Activated CD8-positive, alpha-beta T cell treated with anti-CD3 and anti-CD28 coated beads, Interleukin-2, amount 10 ng/mL, durations not matched to agents 7 days and 5 days (primary cell): ENCODE measurements at places on chromosomes 6 and 20. TPM values are rescaled to one million over a fixed set of nuclear protein-coding genes. Genes with fewer than 3 reads are reported as not detected.
A peak's percentile ranks its signal among the peaks of the same experiment; 100 is the strongest.

GRCh38 chr6:129050086-129050485 lies 167.1 kb downstream of the LAMA2 start:
- no peaks in the 10 kb centered on the region for H3K4me1 ChIP-seq
- DNase-seq, result no peak
- no peaks in the 10 kb centered on the region for H3K27me3 ChIP-seq
- no peak overlapping the region for H3K27ac ChIP-seq
- no peaks in the 10 kb centered on the region for H3K36me3 ChIP-seq

- no peak overlapping the region for H3K27ac ChIP-seq
- no peak for DNase-seq
- no peaks in the 10 kb centered on the region for H3K27me3 ChIP-seq
- peaks cover 8% of the 10 kb centered on the region for H3K4me1 ChIP-seq
Measured at GRCh38 chr6:17640477-17640917, 40.4 kb downstream of the FAM8A1 start.

DNA sequence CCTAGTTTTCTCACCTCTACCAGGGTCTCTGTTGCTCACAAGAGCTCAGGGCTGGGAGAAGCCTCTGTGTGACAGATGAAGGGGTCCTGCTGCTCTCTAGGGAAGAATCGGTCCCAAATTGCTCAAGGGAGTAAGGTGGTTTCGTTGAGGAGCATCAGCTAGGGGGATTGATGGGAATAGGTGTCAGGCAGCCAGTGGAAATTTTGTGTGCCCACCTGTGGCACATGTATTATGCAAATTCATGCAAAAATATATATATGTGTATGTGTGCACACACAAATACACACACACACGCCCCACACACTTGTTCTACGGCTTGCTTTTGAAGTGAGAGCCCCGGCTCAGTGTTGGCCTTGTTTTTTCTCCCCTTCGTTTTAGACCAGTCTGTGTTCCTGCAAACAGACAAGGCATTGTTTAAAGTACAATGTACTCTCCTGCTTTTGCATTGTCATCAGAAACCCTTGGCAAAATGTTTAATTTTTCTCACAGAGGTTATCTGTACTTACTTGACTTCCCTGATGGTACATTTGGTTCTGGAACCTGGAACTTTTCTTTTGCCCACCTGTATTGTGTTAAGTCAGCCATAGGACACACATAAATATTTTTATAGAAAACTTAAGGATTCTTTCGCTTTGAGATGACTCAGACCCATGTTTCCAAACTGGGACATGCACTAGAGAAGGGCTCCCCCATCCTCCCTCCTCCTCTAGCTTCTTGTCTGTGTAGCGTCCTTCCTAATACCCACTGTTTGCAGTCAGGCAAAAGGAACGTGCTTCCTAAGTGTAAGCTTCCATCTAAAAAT lies 26.7 kb downstream of the FOXO3 start:
- no peak overlapping the region for H3K27ac ChIP-seq
- H3K36me3 ChIP-seq, result no peaks in the 10 kb centered on the region
- H3K4me3 ChIP-seq, result no peak overlapping the region
- no peak for DNase-seq
- peaks cover 29% of the 10 kb centered on the region for H3K4me1 ChIP-seq
- H3K27me3 ChIP-seq, result no peaks in the 10 kb centered on the region

DNA sequence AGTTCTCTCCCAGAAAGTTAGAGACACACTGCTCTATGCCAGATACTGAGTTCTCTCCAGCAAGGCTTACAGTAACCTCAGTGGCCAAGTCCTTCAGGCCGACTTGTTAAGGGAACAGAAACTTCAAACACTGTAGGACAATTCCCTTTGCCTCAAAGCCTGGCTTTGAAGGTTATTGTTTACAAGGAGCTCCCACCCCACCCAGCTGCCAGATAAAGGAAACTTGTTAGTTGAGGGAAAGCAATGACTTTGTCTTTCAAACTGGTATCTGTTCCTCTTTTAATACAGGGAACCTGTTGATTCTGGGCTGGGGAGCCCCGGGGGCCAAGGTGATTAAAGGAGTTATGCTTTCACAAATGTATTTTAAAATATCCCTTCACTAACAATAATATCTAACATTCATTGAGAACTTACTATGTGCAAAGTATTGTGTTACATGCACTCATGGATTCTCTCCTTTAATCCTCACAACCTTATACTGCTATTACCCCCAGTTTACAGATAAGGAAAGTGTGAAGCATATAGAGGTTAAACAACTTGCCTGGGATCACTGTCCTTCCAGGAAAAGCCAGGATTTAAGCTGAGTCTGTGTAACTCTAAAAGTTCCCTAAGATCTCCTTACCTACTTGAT lies 27.6 kb upstream of the CDKN1A start:
- H3K4me3 ChIP-seq, result no peak overlapping the region
- H3K27me3 ChIP-seq, result peaks cover 32% of the 10 kb centered on the region
- H3K27ac ChIP-seq, result no peak overlapping the region
- H3K36me3 ChIP-seq, result no peaks in the 10 kb centered on the region
- no peak for DNase-seq

- H3K27ac ChIP-seq, result no peak overlapping the region
- no peak overlapping the region for H3K4me3 ChIP-seq
- H3K4me1 ChIP-seq, result no peaks in the 10 kb centered on the region
- H3K36me3 ChIP-seq, result no peaks in the 10 kb centered on the region
- no peaks in the 10 kb centered on the region for H3K27me3 ChIP-seq
Measured at GRCh38 chr20:37438464-37439222, 82.4 kb upstream of the NNAT start.

DNA sequence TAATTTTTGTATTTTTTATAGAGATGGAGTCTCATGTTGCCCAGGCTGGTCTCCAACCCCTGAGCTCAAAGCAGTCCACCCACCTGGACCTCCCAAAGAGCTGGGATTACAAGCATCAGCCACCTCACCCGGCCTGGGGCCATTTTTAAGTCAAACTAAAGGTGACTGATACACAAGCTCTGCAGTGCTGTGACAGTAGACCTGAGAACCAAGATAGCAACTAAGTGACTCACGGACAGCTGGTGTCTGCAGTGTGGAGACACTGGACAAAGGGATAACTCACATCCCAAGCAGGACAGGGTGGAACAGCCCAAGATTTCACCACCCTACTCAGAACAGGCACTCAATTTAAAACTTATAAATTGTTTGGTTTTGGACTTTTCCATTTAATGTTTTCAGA lies 402.5 kb downstream of the CD83 start:
- no peaks in the 10 kb centered on the region for H3K27me3 ChIP-seq
- DNase-seq, result no peak
- peaks cover 6% of the 10 kb centered on the region for H3K4me1 ChIP-seq

DNA sequence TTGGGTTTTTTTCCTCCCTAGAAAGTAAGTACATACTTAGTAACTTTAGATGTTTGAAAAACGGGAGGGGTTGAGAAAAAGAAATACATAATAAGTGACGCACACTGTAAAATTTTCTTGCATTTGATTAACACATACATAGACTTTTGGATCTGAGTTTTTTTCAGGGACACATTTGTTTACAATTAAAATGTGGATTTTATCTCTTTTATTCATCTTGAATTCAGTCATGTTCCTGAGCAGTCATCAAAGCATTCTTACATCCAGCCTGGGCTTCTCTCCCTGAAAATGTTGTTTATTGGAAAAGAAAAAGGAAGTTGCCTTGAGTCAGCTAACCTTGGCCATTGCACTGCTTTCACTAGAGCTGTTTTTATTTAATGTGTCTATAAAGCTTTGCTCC lies 8.7 kb upstream of the RPP40 start:
- no peaks in the 10 kb centered on the region for H3K4me1 ChIP-seq
- H3K27me3 ChIP-seq, result peaks cover 1% of the 10 kb centered on the region
- H3K36me3 ChIP-seq, result no peaks in the 10 kb centered on the region

- no peaks in the 10 kb centered on the region for H3K36me3 ChIP-seq
- no peak overlapping the region for H3K27ac ChIP-seq
- H3K27me3 ChIP-seq, result no peaks in the 10 kb centered on the region
- no peaks in the 10 kb centered on the region for H3K4me1 ChIP-seq
Measured at GRCh38 chr6:91719414-91719813, 1132.5 kb upstream of the MAP3K7 start.

DNA sequence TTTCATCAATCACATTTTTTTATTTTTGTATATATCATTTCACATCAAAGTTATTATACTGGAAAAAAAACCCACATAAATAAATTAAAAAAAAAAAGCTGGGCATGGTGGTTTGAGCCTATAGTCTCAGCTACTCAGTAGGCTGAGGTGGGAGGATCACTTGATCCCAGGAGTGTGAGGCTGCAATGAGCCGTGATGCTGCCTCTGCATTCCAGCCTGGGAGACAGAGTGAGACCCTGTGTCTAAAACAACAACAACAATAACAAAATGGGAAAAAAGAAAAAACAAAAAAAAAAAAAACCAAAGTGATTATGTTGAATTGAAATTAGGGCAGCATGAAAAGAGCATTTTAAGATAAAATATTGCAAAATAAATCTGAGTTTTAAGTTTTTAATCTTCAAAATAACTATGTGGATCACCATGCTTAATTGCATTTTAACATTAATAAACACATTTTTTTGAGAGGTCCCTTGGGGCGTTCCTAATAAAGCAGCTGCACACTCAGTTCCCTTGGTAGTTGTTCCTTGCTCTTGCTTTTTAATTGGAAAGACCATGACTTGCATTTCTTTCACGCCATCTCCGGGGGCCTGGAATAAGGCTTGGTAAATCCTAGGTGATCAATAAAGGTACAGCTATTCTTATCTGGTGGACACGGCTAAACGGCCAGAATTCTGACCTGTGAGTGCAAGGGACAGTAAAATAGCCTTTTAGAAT lies 15.1 kb downstream of the NOX3 start:
- no peak overlapping the region for H3K27ac ChIP-seq
- no peaks in the 10 kb centered on the region for H3K27me3 ChIP-seq
- no peak for DNase-seq
- H3K36me3 ChIP-seq, result no peaks in the 10 kb centered on the region
- no peak overlapping the region for H3K4me3 ChIP-seq
- H3K4me1 ChIP-seq, result peaks cover 17% of the 10 kb centered on the region

- no peaks in the 10 kb centered on the region for H3K4me1 ChIP-seq
- no peaks in the 10 kb centered on the region for H3K36me3 ChIP-seq
- no peak for DNase-seq
- H3K4me3 ChIP-seq, result no peak overlapping the region
- no peak overlapping the region for H3K27ac ChIP-seq
Measured at GRCh38 chr6:62528894-62529526, 243.0 kb upstream of the KHDRBS2 start.

GRCh38 chr6:41568585-41569384 lies 22.6 kb downstream of the FOXP4 start:
- H3K4me3 ChIP-seq, result no peak overlapping the region
- no peak overlapping the region for H3K27ac ChIP-seq
- H3K4me1 ChIP-seq, result no peaks in the 10 kb centered on the region

DNA sequence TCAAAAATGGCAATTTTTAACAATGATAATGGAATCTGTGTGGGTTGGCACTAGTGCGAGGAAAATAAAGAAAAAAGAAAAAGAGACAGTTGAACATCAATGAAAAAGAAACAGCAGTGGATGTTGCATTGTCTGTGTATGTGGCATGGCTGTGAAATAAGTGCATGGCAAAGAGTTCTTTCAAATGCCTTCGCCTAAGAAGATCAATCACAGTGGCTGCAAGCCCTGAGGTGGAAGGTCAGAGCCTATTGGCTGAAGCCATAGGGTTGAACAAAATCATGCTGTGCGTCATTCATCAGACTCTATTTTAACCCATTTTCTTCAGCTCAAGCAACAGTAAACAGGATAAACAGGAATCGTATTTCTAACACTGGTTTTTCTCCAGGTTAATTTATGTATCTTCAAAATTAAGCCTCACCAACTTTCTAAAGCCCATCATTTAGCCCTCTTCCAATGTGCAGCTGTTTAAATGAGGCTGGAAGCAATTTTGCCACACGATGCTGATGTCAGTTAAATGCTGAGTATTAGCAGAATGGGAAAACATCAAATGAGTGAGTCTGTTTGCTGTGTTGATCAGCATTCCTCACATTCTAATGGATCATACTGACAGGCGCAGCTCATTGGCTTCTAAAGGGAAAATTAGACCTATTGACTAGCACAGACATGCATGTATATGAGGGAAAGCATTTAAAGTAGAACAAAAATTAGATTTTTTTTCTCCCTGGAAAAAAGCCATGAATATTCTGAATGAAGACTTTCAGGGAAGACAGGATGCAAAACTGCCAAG lies 955.9 kb upstream of the EYS start:
- H3K36me3 ChIP-seq, result no peaks in the 10 kb centered on the region
- no peak overlapping the region for H3K4me3 ChIP-seq
- no peaks in the 10 kb centered on the region for H3K4me1 ChIP-seq
- DNase-seq, result no peak
- no peak overlapping the region for H3K27ac ChIP-seq

DNA sequence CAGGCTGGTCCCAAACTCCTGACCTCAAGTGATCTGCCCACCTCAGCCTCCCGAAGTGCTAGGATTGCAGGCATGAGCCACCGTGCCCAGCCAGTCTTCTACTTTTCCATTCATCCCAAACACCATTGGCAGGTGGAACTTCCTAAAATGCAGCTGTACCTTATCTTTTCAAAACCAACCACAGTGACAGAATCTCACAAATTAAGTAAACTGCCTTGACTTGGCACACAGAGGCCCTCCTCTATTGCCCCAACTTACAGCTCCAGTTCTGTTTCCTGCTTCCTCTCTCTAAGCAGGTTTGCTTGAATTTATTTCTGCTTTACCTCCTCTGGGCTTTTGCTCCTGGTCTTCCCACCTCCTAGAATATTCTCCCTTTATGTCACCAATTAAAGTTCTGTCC lies 7.6 kb downstream of the MYB start:
- no peak for DNase-seq
- peak overlapping the region; percentile 18 for H3K27ac ChIP-seq
- H3K4me1 ChIP-seq, result peaks cover 26% of the 10 kb centered on the region
- H3K36me3 ChIP-seq, result peaks cover 39% of the 10 kb centered on the region

DNA sequence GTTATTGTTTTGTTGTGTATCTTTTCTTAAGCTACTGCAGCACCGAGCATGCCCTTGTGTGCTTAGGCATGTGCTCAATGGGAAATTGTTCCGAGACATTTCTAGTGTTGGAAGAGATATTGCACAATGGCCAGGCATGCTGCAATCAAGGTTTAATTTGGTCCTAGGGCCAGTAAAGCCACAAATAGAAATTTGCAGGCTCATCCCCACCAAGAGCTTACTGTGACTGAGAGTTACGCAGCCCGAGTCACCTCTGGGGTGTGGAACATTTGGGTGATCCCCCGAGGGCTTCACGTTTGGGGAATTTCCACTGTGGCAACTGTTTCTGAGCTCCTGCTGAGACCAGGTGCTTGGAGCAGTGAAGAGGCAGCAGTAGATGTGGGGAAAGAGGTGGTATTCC lies 65.8 kb downstream of the ADTRP start:
- no peaks in the 10 kb centered on the region for H3K27me3 ChIP-seq
- DNase-seq, result no peak
- H3K4me3 ChIP-seq, result no peak overlapping the region
- peaks cover 59% of the 10 kb centered on the region for H3K4me1 ChIP-seq

DNA sequence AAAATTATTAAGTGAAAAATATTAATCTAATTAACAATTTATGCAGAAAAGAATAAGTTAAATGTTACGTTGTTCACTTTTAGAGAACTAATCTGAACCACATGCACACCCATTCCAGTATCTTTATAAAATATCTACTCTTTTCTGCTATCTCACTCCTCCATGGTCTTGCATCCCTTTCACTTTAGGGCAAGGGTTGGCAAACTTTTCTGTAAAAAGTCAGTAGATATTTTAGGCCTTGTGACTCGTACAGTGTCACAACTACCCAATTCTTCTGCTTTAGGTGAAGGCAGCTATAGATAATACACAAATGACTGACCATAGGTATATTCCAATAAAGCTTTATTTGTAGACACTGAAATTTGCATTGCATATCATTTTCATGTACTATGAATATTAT lies 39.7 kb upstream of the SUPT3H start:
- DNase-seq, result no peak
- H3K36me3 ChIP-seq, result no peaks in the 10 kb centered on the region
- H3K4me3 ChIP-seq, result no peak overlapping the region
- no peak overlapping the region for H3K27ac ChIP-seq
- peaks cover 28% of the 10 kb centered on the region for H3K4me1 ChIP-seq

ERVFRD-1 gene
- not detected for total RNA-seq

LSM14B gene
- 42.8 TPM for total RNA-seq

BPIFB1 gene
- total RNA-seq, result not detected

FGD2 gene
- 12.1 TPM for total RNA-seq
